ENCODE measurements at places on chromosomes 7 and 10.

DNA sequence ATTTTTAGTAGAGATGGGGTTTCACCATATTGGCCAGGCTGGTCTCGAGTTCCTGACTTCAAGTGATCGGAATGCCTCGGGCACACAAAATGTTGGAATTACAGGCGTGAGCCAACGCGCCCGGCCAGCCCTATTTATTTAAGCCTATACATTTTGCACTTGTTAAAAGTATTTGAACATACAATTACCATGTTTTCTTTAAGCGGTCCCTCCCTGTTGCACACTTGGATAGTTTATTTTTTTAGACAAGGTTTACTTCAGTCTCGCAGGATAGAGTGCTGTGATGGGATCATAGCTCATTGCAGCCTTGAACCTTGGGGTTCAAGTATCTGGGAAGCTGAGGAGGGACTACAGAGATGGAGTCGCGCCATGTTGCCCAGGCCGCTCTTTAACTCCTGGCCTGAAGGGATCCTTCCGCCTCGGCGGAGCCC, 35.7 kb upstream of the SRRM3 start:
- no peak for DNase-seq

DNA sequence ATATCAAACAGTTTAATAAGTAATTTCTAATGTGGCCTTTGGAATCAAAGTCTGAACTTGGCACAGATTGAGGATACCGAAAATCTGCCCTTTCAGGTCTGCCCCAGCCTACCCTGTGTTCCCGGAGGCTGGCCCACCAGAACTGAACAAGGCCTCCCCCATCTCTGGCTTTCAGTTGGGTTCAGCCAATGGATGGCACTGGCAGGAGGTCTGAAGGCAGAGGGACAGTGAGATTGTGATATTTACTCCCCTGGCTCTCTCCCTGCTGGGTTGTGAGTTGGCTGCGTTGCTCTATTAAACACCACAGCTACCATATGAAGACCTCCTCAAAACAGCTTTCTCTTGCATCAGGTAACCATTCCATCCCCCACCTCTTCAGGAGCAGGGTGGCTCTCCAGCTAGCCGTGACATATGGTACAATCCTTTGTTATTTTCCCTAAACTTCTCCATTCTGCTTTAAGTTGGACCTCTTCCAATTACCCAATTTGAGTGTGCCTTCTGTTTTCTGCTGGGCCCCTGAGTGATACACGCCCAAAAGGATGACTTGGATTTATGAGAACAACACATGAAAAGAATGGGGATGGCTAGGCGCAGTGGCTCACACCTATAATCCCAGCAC, 28.1 kb downstream of the DNMBP start:
- DNase-seq = no peak

GRCh38 chr10:28709001-28709710, 31.8 kb downstream of the BAMBI start:
- DNase-seq = no peak

DNA sequence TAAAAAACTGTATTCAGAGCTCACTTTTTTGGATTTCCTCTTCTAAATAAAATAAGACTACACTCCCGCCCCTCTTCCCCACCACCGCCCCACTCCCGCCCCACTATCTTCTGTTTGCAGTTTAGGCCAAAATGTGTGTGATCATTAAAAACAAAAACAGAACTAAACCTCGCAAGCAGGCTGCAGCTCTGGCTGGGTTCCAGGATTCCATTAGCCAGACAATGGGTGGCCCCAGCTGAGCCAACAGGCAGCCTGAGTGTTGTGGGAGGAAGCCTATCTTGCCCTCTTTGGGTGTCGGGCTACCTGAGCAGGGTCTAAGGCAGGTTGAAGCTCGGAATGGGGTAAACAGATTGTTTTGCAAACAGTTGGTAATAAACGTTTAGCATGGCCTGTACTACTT, 41.7 kb downstream of the ARL4A start:
- DNase-seq = peak; percentile 73

DNA sequence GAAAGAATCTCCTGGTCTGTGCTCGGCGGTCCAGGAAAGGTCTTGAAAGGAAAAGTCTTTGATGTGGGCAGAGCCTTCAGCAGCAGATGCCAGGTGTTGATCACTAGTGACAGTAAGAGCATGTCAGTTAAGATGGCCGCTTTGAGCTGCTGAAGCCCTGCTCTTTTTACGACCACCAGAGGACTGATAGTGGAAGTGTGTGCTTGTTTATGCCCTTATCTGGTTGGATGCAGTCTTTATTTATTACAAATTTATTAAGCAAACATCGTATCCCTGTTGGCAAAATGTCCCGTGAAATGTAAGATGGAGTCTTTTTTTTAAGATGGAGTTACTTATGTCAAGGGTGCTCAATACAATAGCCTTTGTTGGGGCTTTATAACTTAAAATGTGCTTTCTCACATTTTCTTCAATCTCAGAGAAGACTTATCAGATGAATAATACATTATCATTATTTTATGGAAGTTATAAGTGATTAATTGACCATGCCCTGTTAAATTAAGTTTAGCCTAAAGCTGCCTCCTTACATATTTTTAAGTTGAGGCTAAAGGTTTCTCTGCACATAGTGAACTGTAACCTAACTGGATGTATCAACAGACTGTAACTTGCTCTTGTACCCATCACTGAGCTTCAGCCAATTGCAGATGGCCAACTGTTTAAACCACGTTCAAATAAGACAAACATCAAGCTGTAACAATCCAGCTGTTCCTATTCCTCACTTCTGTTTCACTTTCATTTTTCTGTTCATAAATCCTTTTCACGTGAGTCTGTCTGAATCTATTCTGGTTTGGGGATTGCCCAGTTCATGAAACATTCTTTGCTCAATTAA, 97.4 kb upstream of the PIK3CG start:
- DNase-seq = no peak

DNA sequence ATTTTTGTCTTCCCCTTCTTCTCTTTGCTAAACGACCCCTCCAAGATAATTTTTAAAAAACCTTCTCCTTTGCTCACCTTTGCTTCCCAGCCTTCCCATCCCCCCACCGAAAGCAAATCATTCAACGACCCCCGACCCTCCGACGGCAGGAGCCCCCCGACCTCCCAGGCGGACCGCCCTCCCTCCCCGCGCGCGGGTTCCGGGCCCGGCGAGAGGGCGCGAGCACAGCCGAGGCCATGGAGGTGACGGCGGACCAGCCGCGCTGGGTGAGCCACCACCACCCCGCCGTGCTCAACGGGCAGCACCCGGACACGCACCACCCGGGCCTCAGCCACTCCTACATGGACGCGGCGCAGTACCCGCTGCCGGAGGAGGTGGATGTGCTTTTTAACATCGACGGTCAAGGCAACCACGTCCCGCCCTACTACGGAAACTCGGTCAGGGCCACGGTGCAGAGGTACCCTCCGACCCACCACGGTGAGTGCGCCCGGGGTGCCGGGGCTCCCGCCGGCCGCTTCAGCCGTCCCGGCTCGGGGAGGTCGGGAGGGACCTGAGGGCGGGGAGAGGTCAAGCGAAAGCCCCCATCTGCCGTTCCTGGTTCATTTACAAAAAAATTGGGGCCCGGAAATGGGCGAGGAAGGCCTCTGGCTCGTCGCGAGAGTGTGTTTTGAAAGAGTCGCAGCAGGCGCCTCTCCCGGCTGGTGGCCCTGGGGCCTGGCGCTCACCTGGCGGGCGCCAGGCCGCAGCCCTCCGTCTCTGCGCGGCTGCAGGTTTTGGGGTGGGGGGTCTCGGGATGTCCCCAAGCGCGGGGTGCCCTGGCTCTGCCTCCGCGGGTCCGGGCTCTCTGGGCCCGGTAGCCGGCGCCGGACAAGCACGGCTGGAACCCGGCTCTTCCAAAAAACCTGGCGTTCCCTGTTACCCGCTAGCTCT, 1.2 kb downstream of the GATA3 start:
- DNase-seq = no peak

DNA sequence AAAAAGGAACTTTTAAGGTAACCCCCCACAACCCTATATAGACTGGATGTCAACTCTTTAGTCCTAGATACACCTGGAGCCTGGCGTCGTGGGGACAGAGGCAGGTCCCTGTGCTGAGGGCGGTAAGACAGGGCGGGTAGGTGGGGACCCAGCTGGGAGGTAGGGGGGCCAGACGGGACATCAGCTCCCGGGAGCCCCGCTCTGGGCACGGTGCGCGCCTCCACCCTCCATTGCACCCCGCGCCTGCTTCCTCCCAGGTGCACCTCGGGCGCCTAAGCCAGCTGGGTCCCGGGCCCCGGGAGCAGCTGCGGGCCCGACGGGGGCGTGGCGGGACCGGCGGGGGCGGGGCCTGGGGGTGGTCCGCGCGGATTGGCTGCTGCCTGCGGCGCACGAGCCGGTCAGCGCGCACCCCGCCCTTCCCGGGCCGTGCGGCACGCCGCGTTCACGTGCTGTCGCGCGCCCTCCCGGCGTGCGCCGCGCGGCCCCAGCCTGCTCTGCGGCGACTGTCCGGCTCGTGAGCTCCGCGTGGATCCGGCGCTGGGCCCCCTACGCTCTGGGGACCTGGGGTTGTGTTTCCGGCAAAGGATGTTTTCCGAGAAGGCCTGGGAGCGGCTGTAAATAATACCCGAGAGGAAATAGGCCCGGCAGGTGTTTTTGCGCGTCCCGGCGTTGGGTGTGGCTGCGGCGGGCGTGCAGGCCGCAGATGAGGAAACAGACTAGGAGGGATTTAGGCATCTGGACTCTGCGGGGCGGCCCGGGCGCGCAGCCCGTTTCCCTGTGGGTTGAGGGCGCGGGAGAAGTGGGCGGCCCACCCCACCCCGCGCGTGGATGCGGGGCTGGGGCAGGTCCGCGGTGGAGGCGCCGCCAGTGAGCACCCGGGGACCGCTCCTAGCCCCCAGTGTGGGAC, 39.1 kb upstream of the PFKFB3 start:
- peak; percentile 74 for DNase-seq

- no peak for DNase-seq
Observed at GRCh38 chr10:76921383-76922010, 716.1 kb downstream of the KCNMA1 start.

GRCh38 chr7:36100226-36100625, 52.8 kb upstream of the EEPD1 start:
- no peak for DNase-seq

- DNase-seq = no peak
Observed at GRCh38 chr7:146858690-146859089, 742.1 kb downstream of the CNTNAP2 start.

GRCh38 chr7:7264306-7265040, 82.1 kb downstream of the C1GALT1 start:
- DNase-seq = peak; percentile 47

DNA sequence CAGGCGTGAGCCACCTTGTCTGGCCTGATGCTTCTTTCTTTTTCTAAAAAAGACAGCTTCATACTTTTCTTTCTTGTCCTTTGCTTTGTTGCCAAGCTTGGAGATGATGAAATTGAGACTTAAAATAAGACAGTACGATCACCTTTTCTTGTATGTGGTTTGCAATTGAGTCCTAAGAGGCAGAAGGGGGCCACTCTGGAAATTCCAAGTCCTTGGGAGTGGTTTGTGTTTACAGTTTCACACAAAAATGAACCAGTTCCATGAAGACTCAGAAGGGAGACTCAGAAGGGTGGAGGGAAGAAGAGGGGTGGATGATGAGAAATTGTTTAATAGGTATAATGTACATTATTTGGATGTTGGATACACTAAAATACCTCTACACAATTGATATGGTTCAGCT, 70.7 kb upstream of the TNS3 start:
- no peak for DNase-seq

- peak; percentile 46 for DNase-seq
Observed at GRCh38 chr7:2483494-2483893, 7.3 kb upstream of the GRIFIN start.

DNA sequence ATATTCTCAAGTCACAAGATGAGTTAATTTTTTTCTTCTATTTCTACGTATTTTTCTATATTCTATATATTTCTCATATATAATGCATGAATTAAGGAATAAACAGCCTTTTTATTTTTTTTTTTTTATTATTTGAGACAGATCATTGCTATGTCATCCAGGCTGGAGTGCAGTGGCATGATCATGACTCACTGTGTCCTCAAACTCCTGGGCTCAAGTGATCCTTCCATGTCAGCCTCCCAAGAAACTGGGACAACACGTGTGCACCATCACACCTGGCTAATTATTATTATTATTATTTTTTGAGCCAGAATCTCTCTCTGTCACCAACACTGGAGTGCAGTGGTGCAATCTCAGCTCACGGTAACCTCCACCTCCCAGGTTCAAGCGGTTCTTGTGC, 1.5 kb downstream of the CLDN12 start:
- DNase-seq = no peak

- DNase-seq = peak; percentile 44
Observed at GRCh38 chr7:129550693-129551360, 48.5 kb downstream of the SMKR1 start.

DNA sequence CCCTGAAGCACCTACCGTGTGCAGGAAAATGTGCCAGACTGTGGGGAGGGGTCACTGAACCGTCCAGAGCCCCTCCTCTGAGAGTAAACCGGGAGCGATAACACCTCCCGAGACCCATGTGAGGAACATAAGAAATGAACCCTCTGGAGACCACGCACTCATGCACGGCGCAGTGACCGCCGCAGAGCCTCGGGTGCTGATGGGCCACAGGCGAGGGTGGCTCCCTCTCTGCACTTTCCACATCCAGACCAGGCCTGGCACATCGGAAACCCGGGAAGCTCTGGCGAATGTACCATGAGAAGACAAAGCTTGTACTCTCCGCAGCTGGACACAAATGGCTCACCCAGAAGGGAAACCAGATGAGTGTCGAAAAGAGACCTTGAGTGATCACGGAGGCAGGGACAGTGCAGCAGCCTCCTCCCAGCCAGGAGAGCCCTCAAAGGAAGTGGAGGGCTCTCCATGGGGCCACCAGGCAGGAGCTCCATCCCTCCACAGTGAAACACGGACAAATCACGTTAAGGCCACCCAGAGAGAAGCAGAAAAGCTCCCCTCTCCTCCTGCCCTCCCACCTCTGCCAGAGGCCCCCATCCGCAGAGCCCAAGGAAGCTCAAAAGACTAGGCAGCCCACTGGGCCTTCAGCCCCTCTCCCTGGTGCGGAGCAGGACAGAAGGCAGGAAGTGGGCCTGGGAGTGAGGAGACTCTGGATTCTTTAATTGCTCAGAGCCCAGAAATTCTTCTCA, 178.1 kb upstream of the PPP2R2D start:
- no peak for DNase-seq

GRCh38 chr10:2925631-2926030, 141.7 kb upstream of the PFKP start:
- no peak for DNase-seq

Data from SJCRH30 (cell line).